ENCODE measurements at places on chromosomes 12 and 14. TPM values are rescaled to one million over a fixed set of nuclear protein-coding genes. Genes with fewer than 3 reads are reported as not detected.

Gene PTPRR
- polyA plus RNA-seq, result not detected

Gene IL22
- polyA plus RNA-seq, result not detected

Gene DHRS2
- polyA plus RNA-seq, result 0.97 TPM

Gene PSME1
- polyA plus RNA-seq, result 492 TPM

Gene RHEBL1
- polyA plus RNA-seq, result 0.94 TPM

Gene KCNH5
- 0.46 TPM for polyA plus RNA-seq

Gene LRP1
- polyA plus RNA-seq, result 28.5 TPM

Gene TAS2R42
- polyA plus RNA-seq, result not detected

Gene CLEC4C
- polyA plus RNA-seq, result not detected

Gene HOXC11
- polyA plus RNA-seq, result not detected

Gene LRRIQ1
- polyA plus RNA-seq, result 6.9 TPM

Gene GRIN2B
- not detected for polyA plus RNA-seq

Gene SLC41A2
- 2.1 TPM for polyA plus RNA-seq

Gene NRL
- 4.8 TPM for polyA plus RNA-seq

Gene ANG
- polyA plus RNA-seq, result 2.1 TPM

Gene DHRS4L2
- 33.1 TPM for polyA plus RNA-seq

Gene ACOT4
- 0.61 TPM for polyA plus RNA-seq

Gene MIP
- 1.4 TPM for polyA plus RNA-seq

Gene PLEKHH1
- 15.0 TPM for polyA plus RNA-seq

Gene KRT6A
- polyA plus RNA-seq, result 0.22 TPM

Gene LMO3
- 37.6 TPM for polyA plus RNA-seq

Gene DEGS2
- 1.3 TPM for polyA plus RNA-seq

Gene ZBTB42
- polyA plus RNA-seq, result 7.6 TPM

Gene SOX5
- 6.8 TPM for polyA plus RNA-seq

Gene MYO1H
- polyA plus RNA-seq, result not detected

Gene STAT2
- polyA plus RNA-seq, result 78.5 TPM

Data from cardiac muscle cell (in vitro differentiated cells and primary cell).